Naive thymus-derived CD8-positive, alpha-beta T cell (primary cell): ENCODE measurements at places on chromosomes 5 and 9.

- no peak for DNase-seq
Measured at GRCh38 chr9:69331444-69331843, 6.4 kb downstream of the ENTREP1 start.

- DNase-seq = no peak
Measured at GRCh38 chr5:178365501-178366440, 133.2 kb upstream of the PHYKPL start.

DNA sequence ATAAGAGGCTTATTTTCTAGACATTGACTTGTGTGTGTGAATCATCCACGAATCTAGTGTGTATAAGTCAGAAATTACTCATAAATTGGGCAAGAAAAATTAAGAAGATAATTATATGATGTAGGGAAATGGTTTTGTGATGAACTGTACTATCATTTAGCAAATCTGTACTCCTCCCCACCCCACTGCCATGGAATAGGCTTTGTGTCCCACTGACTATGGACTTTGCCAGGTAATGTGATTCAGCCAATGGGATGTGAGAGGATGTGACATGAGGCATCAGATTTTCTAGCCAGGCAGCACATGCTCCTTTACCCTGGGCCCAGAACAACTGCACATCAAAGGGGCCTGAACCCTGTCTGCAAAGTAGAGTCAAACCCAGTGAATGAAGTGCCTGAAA lies 406.6 kb downstream of the CTNND2 start:
- no peak for DNase-seq

DNA sequence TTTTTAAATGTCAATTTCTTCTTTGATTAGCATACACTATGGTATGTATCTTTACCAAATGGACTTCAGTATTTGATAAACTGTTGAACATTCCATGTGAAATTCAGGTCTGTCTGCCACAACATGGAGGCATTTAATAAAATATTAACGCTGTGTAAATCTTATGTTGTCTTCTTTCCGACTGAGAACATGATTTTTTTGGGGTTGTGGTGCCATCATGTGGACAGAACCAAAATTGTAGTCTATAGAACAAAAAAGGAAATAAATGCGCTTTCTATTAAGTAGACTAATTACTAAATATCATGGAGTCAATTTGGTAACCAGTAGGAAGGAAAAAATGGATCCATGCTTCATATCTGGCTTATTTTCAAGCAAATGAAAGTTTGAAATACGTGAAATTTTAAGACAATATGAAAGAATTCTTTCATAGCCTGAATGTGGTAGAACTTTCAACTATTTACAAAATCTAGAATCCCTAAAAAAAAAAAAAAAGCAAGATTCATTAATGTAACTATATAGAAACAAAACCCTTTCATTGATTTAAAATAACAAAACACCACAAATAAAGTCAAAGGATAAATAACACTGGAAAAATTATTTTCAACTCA lies 2.8 kb upstream of the PLK2 start:
- peak; percentile 58 for DNase-seq

- DNase-seq = no peak
Measured at GRCh38 chr9:124485936-124486335, 21.3 kb downstream of the NR5A1 start.

DNA sequence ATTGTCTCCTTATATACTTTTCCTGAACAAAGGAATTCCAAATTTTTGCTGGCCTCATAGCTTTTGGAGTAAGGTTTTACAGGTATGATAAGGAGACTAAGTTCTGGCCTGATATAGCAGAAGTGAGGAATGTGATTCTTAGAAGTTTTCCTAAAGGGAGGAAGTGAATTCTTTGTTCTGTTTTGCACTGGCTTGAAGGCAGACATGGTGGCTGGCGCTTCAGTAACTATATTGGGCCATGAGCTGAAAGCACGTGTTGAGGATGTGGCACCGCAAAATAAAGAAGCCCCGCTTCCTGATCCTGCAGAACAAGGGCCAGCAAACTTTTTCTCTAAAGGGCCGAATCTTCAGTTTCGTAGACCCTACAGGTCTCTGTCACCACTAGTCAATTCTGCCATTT lies 224.2 kb downstream of the SNX18 start:
- no peak for DNase-seq
